ENCODE measurements at places on chromosomes 5 and 9.
A peak's percentile ranks its signal among the peaks of the same experiment; 100 is the strongest.

GRCh38 chr5:160167624-160168165, 48.4 kb upstream of the PWWP2A start:
- no peak for DNase-seq

GRCh38 chr5:143687604-143688003, 124.4 kb upstream of the HMHB1 start:
- DNase-seq = no peak

DNA sequence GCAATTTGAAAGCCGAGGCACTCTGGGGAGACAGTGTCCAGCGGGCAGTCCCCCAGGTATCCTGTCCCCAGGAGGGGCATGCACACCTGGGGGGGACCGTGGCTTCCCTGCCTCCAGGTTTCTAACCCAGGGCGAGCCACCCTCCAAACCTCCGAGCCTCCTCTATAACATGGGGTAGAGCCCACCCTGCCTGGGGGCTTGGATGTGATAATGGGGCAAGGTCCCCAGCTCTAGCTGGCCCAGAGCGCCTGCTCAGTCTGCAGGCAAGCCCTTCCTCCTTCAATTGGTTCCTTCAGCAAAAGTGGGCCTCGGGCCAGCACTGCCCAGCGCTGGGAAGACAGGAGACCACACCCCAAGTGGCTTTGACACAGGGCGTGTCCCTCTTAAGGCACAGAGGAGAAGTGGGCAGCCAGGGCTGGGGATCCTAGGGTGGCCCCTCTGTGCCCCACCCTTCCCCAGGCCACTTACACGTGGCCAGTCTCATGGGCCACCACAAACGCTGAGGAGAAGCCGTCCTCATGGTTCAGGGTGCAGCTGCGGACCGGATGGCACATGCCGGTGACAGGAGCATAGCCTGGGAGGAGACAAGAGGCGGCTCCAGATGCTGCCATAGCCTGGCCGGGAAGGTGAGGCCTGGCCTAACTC, 94.3 kb downstream of the ZNF354C start:
- no peak for DNase-seq

DNA sequence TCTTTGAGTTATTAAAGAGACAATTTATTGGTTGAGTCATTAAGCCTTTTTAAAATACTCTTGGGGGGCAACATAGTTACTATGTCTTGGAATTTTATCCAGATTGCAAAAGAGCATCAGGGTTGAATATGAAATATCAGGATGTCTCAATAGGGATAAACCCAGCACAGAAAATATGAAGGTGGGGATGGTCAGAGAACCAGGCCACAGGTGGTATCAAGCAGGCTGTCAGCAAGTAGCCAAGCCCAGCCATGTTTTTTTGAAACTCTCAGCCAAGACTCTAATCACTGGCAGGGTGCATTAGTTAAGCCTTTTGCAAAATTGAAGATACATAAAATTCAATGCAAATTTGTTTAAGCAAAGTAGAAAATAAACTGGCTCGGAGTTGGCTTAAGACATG, 468.9 kb downstream of the DTWD2 start:
- DNase-seq = no peak

GRCh38 chr9:71302776-71303175, 181.4 kb upstream of the TRPM3 start:
- DNase-seq = peak; percentile 71

All from MM.1S (cell line).